Lung microvascular endothelial cell (primary cell): ENCODE measurements at places on chromosomes 7 and 10.

- no peak for DNase-seq
These were observed 446.0 kb upstream of the PODXL start for GRCh38 chr7:132002343-132002968.

GRCh38 chr7:24197852-24198251 lies 86.1 kb upstream of the NPY start:
- no peak for DNase-seq

DNA sequence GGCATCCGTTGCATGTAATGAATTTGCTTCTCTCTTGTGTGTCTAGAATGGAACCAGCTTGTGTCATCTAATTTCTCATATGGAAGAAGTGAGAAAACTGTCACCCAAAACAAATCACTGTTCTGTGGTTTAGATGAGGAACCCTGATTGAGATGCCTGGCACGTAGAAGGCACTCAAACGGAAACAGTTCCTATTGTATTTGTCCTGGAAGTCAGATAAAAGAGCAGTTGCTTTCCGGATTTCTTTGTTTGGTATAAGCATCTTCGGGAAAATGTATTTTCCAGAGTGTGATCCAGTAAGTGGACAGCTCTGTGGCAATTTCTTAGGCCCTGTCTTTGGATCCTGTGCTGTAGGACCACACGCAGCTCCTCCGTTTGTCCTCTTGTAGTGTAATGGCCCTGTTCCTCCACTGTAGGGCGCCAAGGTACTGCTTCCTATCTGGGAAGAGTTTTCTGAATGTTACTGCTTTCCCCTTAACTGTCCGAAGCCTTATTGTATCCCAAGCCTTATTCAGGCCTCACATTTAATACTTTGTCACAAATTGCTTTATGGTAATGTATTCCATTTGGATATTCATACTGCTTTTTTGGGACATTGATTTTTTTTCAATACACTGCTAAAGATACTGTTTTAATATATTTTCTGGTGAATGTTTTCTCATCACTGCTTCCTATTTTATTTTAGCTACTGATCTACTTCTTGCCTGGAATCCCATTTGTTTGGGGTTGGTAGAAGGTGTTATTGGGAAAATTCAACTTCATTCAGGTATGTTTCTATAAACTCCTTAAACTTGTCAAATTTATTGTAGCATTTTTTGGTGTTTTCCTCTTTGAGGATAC lies 24.8 kb downstream of the INPP5F start:
- DNase-seq, result peak; percentile 92

- no peak for DNase-seq
These were observed 56.7 kb upstream of the EBF3 start for GRCh38 chr10:130020651-130021382.

- DNase-seq, result no peak
These were observed 1027.7 kb downstream of the LRMDA start for GRCh38 chr10:76459016-76459730.

GRCh38 chr7:149321978-149322541 lies 60.1 kb downstream of the ZNF783 start:
- DNase-seq, result no peak

DNA sequence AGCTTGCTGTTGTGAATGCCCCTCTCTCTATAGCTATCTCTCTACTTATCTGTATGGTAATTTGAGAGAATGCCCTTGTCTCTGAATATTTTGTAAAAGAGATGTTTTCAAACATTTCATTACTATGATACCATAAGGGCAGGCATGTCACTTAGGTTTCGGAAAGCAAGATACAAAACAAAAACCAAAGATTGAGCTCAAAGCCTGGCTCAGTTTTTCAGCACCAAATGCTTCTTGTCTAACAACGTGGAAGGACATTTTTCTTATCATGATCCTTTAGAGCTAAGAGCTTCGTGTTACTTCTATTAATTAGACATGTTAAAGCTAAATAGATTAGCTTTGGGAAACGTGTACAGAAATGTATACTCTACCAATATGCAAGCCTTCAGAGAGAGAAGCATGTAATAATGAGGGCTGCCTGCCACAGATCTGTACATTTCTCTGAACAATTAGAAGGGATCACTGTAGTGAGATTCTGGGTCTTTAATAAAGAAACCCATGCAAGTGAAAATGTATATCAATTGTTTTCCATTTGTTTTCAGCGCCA lies 148.9 kb downstream of the ARID5B start:
- DNase-seq, result peak; percentile 34

DNA sequence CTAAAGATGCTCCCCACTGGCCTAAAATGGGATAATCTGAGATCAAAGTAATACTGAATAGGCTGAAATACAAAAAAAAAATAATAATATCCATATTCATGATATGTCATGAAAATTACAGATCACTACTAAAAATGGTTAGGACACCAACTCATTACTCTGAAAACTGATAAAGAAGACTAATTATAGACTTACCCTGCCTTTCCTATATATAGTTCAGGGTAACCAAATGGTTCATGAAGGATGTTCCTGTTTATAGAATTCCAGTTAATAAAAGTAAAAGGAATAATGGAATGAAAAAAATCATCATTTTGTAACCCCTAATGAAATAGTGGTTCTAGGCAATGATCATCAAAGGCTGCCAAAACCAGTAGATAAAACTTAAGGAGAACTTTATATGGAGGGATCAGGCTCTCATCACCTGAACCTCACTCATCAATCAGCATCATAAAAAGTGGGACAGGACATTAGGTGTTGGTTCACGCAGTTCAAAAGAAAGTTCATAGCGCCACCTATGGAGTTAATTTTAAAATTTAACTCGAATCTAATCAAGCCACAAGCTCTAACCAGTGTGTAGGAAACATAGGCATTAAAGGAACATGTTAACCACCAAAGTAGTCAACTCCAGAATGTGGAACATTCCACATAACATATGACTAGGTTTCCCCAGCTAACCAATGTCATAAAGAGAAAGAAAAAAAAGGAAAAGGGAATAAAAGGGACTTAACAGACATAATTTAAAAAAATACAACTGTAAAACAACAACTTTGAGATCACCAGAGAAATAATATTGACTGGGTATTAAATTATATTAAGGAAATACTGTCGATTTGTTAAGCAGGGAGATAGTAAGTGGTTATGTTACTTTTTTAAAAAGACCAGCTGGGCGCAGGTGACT lies 35.7 kb downstream of the P4HA1 start:
- DNase-seq, result peak; percentile 66

DNA sequence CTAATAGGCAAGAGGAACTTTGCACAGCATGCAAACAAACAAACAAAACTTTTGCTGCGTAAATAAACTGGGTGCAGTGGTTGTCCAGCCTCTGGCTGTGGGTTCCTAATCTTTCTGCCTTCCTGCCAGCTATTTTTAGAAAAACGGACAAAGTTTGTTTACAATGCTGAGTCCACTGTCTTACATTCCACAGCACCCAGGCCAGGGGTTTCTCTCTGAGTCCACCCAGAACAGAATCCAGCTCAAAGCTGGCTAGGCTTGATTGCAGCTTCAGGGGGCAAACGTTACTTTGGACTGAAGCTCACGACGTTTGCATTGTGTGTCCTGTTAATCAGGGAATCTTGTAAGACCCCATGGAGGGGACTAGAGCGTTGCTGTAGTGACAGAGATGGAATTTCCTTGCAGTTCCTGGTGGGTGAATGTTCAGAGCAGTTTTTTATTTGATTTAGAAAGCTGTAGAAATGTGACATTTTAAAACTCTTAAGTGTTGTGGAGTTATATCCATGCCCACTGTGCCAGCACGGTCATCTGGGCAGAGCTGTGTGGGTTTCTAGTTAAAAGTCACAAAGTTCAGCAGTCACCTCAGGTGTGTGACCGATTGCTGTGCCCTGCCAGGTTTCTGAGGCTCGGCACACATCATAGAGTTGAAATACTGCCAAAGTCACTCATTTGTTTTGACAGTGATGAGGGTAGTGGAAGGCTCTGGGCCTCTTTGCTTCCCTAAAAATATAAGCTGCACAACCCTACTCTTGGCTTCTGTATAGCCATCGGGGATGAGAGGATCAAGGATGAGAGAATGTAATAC lies 247.0 kb downstream of the STK31 start:
- DNase-seq, result no peak

- DNase-seq, result peak; percentile 51
These were observed 17.3 kb downstream of the KLLN start for GRCh38 chr10:87846023-87846422.

- DNase-seq, result no peak
These were observed 107.9 kb downstream of the CYTH3 start for GRCh38 chr7:6164491-6164890.

- DNase-seq, result no peak
These were observed 648.2 kb downstream of the SDK1 start for GRCh38 chr7:3949242-3949640.

DNA sequence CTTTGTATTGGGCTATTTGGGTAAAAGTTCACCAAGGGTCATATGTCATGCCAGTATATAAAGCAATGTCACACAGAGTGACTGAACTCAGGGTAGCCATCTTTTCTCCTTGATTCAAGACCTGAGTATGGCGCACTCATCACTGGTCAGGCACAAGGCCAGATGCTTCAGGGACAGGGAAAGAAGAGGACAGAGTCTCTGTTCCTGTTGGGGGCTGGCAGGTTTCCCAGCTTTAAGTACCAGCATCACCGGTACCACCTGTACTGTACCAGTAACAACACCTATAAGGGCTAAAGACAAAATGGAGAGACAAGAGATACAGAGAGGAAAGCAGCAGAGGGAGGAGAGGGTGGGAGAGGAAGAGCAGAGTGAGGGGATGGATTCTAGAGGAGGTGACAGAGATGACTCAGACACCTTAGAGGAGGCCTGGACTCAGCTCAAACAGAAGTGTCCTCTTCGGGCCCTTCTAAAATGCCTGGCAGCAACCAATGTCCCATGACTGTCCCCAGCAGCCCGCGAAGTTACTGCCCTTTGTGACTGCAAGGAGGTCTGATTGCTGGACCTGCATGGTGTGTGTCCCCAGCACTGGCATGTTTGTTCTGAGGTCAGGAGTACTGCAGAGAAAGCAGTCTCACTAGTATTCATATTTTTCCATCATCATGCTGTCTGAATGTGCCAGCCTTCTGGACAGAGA lies 191.3 kb downstream of the MYOF start:
- DNase-seq, result no peak

- DNase-seq, result no peak
These were observed 88.7 kb upstream of the DNAAF5 start for GRCh38 chr7:637826-638225.

- DNase-seq, result peak; percentile 82
These were observed 32.8 kb downstream of the ARL4A start for GRCh38 chr7:12719981-12720865.

DNA sequence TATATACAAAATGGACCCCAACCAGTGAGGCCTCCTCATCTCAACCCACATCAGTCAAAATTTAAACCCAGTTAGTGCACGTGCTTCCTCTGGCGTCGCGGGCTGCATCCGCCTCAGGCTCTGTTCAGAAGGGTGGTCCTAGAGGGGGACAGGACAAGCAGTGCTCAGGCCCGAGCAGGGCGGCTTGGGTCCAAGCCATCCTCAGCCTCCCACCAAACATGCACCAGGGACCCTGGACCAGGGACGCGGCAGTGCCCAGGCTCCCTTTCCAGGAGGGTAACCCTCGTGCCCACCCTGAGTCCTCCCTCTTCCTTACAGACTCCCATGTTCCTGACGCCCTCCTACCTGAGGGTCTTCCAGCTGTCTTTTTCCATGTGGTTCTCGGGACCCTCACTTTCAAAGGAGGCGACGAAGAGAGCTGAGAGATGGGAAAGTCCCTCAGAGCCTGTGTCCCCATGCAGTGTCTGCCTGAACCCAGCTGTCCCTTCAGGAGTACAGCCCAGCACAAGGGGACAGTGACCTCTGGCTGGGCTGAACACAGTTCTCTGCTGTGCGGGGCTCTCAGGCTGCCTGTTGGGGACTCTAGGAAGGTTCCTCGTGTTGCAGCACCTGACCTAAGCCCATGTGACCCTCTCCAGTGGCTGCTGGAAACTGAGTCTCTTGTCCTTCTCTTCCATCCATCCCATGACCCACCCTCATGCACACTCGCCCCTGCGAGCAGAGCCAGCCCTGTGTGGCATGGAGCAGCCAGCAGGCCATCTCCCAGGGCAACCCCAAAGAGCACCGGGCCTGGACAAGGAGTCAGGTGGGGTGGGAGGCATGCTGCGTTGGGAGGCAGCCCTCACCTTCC lies 58.1 kb downstream of the CSGALNACT2 start:
- DNase-seq, result no peak

DNA sequence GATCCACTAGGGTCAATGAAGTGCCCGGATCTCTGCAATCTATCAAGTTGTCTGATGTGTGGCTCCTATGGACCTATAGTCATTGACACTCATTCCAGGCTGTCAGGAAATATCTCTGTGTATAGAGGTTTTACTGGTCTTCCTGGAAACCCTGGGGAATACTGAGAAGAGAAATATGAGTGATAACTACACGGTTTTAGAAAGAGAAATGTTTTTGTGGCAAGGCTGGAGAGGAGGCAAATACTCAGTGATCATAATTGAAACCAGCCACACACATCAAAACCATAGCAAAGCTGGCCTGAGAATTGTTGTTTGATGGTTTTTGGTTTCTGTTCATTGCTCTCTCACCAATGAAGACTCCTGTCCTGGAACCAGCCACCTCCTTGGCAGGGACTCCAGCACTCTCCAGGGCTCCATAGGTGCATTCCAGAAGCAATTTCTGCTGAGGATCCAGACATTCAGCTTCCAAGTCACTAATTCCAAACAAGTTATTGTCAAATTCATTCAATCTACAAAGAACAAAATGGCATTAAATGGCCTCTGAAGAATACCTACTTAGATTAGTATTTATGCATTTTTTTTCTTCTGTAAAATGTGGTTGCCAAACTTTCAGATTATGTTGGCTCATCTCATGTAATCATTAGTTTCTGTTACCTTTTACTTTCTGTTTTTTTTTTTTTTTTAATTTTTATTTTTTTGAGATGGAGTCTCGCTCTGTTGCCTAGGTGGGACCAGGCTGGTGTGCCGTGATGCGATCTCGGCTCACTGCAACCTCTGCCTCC lies 108.6 kb upstream of the ABI1 start:
- no peak for DNase-seq

DNA sequence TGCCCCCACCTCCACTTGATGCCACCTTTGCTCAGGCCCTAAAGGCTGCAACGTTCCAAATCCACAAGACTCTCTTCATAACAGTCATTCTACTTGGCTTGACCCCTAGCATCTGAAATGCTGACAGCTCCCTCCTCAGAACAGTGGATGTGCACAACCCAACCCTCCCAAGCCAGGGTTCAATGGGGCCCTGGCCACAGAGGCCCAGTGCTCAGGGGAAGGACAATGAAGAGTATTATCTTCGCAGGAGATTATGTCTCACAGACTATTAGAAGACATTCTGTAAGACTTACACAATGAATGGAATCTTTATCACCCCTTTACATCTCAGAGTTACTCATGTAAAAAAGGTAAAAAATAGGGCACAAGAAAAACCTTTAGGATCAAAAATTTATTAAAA lies 20.4 kb downstream of the ERCC6 start:
- no peak for DNase-seq

- DNase-seq, result no peak
These were observed 82.4 kb downstream of the SRPK2 start for GRCh38 chr7:105306298-105306748.

DNA sequence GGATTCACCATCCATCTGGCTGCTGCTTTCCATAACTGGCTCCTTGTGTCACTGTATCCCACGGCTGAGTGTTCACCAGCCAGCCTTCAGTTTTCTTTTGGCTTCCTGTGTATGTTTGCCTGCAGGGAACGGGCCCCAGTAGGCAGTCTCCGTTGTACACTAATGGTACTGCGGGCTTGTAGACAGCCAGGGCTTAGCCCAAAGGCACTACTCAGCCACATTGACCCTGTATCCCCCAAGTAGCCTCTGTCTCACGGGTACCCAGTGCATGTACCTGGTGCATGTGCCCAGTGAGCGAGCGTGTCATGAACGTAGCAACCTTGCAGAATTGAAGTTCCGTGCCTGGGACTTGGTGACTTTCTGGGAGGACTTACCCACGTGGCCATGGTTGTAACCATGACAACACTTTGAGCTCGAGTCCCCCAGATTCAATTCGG lies 6.1 kb downstream of the PFKFB3 start:
- DNase-seq, result no peak

- no peak for DNase-seq
These were observed 405.1 kb downstream of the PLXDC2 start for GRCh38 chr10:20221356-20221755.
